Activated CD8-positive, alpha-beta T cell treated with anti-CD3 and anti-CD28 coated beads for 36 hours (primary cell): ENCODE measurements at places on chromosomes 4 and X.
A peak's percentile ranks its signal among the peaks of the same experiment; 100 is the strongest.

GRCh38 chrX:48616576-48616975 lies 19.3 kb downstream of the WDR13 start:
- DNase-seq, result no peak

DNA sequence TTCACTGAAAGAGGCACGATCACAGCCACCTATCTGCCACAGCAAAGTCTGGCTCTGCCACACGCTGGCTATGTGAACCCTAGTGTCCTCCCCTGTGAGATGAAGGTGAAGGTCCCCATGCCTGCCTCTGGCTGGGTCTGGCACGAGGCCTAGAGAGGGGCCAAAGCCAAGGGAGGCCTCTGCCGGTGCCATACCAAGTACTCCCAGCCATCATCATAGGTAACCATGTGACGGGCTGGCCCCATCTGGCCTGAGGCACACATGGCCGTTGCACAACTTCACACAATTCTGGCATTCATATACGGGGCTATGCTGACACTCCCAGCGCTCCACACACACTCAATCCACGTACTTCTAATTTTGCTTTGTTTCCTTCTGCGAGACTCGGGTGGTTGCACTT lies 15.3 kb downstream of the NOP14 start:
- no peak for DNase-seq

DNA sequence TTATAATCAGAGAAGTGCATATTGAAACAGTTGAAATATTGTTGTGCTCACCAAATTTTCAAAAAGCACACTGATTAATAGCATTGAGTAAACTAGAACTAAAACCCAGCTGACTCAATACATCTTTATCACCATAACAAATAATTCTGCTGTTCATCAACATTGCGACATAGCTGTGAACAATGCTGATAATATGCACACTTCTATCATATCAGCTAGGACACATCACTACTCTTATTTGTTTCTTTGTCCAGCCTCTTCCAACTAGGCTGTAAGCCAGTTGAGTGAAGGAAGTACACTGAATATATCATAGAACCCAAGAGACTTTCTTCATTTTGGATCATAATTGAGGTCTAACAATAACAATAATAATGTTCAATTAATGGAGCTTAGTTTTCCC lies 349.7 kb downstream of the IQCM start:
- no peak for DNase-seq

GRCh38 chr4:1883583-1883982 lies 12.4 kb downstream of the NSD2 start:
- DNase-seq, result no peak

- no peak for DNase-seq
These were observed 3.5 kb downstream of the CXCL2 start for GRCh38 chr4:74095482-74095881.

DNA sequence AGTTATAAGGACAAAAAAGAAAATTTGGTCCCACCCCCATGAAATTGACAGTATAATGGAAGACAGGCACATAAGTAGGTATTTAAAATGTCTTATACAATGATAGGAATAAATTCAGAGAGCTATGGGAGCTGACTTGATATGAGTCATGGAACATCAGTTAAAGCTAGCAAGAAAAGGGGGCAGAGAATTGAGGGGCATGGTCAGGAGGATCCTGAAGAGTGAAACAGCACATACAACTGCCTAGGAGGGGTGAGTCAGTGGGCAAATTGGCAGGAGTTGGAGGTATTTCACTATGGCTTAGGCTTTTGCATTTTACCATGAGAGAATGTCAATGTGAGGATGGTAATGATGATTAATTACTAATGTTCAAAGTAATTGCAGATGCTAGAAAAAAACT lies 95.4 kb upstream of the BANK1 start:
- DNase-seq, result no peak

DNA sequence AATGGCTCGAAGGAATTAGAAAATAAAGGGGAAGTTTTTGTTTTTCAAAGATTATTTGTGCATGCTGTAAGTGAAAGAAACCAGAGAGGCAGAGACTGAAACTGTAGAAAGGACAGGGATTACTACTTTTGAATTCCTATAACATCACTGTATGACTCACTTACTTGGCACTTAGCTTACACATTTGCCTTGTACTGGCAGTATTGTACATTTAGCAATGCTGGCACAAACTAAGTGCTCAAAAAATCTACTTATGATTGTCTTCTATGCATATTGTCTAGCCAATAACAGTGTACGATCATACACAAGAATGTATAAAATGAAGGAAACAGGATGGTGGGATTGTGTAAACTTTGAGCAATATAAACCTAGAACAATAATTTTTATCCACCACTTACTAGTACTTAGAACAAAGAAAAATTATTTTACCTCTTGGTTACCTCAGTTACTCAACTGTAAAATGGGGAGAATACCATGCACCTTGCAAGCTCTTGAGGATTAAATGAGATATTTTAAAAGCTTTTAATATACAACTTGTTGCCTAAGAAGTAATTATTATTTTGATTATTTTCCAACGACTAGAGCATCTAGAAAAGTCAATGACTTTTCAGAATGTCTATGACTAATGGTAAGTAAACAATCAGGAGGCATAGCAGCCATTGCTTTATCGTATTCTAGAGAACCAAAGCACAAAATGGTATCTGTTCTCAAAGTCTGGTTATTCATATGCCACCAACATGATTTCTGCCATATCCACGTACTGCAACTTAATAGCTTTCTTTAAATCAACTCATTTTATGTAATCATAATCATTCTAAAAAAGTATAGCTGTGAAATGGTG lies 4.7 kb downstream of the FAM120C start:
- no peak for DNase-seq

DNA sequence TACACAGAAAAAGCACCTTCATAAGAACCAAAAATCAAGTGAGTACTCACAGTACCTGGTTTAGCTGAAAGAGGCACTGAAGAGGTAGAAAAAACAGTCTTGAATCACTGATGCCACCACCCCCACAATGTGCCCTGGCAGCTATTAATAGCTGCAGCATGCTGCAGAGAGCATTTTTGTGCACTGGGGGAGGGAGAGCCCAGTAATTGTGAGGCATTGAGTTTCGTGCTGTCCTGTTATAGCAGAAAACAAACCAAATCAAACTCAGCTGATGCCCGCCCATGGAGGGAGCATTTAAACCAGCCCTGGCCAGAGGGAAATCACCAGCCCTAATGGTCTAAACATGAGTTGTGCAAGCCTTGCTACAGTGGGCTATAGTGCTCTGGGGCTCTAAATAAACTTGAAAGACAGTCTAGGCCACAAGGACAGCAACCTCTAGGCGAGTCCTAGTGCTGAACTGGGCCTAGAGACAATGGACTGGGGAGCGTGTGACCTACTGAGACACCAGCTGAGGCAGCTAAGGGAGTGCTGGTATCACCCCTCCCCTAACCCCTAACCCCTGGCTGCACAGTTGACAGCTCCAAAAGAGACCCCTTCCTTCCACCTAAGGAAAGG lies 106.3 kb upstream of the TMLHE start:
- no peak for DNase-seq

DNA sequence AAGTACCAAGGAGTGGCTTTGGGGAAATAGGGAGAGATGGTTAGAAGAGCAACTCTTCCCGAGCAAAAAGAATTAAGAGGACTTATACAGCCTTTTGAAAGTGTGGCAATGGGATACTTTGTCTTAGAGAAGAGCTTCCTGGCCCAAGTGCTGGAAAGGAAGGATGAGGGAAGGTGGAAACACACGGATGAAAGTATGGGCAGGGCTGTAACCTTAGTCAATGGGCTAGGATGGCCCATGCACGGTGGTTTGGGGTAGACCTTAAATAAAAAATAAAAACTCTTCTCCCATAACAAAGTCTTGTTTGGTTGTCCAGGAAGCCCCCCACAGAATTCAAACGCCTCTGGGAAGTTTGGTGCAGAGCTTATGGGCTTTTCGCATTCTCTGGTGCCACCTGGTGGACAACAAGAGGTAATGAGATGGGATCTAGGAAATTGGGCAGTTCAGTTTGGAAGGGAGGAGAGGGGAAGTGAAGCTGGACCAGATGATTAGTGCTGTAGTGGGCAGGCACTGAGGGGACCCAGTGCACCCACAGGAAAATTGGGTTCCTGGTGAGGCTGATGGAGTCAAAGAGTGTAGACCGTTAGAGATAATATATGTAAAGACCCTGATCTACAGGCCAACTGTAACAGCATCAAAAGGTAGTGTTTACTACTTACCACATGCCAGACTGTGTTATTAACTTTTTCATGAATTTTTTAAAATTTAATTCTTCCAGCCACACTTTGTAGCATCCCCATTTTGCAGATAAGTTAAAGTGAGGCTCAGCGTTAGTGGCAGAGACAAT lies 13.8 kb upstream of the ENOX2 start:
- peak; percentile 39 for DNase-seq

DNA sequence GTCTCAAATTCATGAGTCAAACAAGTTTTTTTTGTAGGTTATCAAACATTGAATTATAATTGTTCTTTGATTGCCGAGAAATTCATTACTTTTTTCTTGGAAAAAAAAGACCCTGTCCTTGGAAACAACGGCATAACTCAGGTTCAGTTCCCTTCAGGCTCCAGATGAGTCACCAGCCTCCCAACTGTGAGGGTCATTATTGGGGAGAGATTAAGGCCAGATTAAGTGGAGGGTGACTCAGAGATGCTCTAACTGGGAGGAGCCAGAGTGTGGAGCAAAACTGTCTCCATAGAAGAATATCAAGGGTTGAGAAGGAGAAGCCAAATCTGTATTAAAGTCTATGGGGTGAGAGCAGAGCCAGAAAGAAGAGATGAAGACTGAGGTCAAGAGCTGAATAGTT lies 9.6 kb downstream of the ADGRG4 start:
- no peak for DNase-seq

DNA sequence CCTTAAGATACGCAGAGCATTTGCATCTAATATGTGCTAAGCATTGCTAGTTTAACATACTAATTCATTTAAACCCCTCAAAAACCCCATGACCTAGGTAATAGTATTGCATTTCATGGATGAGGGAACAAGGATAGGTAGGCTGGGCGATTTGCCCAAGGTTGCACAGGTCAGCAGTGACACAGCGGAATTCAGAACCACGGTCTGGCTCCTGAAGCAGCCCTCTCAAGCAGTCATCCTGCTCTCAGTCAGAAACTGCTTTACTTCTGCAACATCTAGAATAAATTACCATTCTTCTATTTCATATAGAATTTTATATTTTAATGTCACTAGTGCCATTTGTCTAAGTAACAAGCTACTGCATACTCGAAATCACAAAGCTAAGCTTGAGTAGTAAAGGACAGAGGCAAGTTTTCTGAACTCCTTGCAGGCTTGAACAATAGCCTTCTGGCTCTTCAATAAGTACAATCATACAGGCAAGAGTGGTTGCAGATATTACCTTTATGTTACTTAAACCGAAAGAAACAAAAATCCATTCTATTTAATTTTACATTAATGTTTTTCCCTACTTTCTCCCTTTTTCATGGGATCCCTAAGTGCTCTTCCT lies 555 bp upstream of the SPP1 start:
- no peak for DNase-seq

- no peak for DNase-seq
These were observed 156.1 kb downstream of the ENPP6 start for GRCh38 chr4:184061582-184061981.

- peak; percentile 57 for DNase-seq
These were observed 293.1 kb downstream of the CAMK2D start for GRCh38 chr4:113468165-113469022.

- DNase-seq, result no peak
These were observed 841 bp downstream of the MTNR1A start for GRCh38 chr4:186554539-186554913.

GRCh38 chr4:8321771-8322170 lies 52.2 kb downstream of the HTRA3 start:
- DNase-seq, result no peak

DNA sequence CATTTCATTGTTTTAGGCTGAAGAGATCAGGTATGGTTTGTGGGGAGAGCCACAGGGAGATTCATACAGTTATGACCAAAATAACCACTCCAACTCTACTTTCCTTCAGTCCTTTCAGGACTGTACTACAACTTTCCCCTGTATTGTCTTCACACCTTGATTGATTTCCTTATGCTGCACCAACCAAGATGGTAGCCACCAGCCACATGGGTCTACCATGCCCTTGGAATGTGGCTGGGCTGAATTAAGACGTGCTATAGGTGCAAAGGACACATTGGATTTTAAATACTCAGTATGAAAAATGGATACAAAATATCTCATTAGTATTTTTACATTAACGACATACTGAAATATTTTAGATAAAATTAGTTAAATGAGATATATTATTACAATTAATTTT lies 11.2 kb downstream of the IRF2 start:
- no peak for DNase-seq

DNA sequence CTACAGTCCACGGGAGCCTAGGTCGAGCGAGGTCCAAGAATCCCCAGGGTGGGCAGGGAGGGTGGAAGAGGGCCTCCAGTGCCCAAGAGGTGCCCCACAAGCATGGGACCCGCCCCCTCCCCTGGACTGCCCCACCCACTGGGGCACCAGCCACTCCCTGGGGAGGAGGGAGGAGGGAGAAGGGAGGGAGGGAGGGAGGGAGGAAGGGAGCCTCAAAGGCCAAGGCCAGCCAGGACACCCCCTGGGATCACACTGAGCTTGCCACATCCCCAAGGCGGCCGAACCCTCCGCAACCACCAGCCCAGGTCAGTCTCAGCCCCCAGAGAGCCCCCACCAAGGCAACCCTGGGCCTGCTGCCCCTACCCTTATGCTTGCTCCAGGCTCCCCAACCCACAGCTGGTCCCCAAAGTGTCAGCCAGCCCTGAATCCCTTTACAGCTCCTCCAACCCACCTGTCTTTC lies at the start of gene GATA1:
TSS of gene GATA1 (plus strand) at position 250 of the 460 bp plus-strand sequence. CDS start 4,520 bp downstream, outside the sequence.
- DNase-seq, result no peak
